A549 treated with CpdA at 1 μM for 4 hours (cell line): ENCODE measurements at places on chromosomes 1 and 21. TPM values are rescaled to one million over a fixed set of nuclear protein-coding genes. Genes with fewer than 3 reads are reported as not detected.

The IQCC gene
- total RNA-seq = 1.6 to 2.6 TPM (median 2.3 TPM) in 5 replicates

The ORC1 gene
- total RNA-seq = 18.0 to 21.4 TPM (median 19.0 TPM) in 5 replicates

The CLCC1 gene
- 16.3 to 17.5 TPM (median 17.3 TPM) in 5 replicates for total RNA-seq

The SMYD2 gene
- 30.7 to 33.5 TPM (median 32.1 TPM) in 5 replicates for total RNA-seq

The C1orf226 gene
- total RNA-seq = 0.66 to 1.2 TPM (median 0.90 TPM) in 5 replicates

The JAM2 gene
- total RNA-seq = 0.01 to 0.02 TPM in 2 of 5 replicates, not detected in the others

The CELA2A gene
- not detected in 5 replicates for total RNA-seq

The CADM3 gene
- total RNA-seq = 0.09 to 0.19 TPM (median 0.12 TPM) in 4 of 5 replicates, not detected in the other

The C1orf115 gene
- 4.4 to 5.8 TPM (median 5.2 TPM) in 5 replicates for total RNA-seq

The KRTAP19-1 gene
- total RNA-seq = not detected in 5 replicates

The RBM11 gene
- not detected in 5 replicates for total RNA-seq

The CFAP107 gene
- not detected in 5 replicates for total RNA-seq

The SPRR2G gene
- total RNA-seq = not detected in 5 replicates

The EXO1 gene
- total RNA-seq = 21.8 to 35.1 TPM (median 24.8 TPM) in 5 replicates

The RHD gene
- not detected in 5 replicates for total RNA-seq

The FAM163A gene
- total RNA-seq = not detected in 5 replicates

The MCOLN2 gene
- total RNA-seq = 1.7 to 3.2 TPM (median 2.2 TPM) in 5 replicates

The RHOU gene
- total RNA-seq = 4.3 to 7.2 TPM (median 7.0 TPM) in 5 replicates

The IGSF21 gene
- total RNA-seq = 0.20 TPM in 1 of 5 replicates, not detected in the others

The ANGPTL3 gene
- not detected in 5 replicates for total RNA-seq

The VWA5B1 gene
- total RNA-seq = not detected in 5 replicates

The LORICRIN gene
- total RNA-seq = not detected in 5 replicates

The VHLL gene
- not detected in 5 replicates for total RNA-seq

The LEPR gene
- total RNA-seq = 1.9 to 2.9 TPM (median 2.9 TPM) in 5 replicates

The ZNF669 gene
- total RNA-seq = 3.2 to 4.2 TPM (median 3.9 TPM) in 5 replicates

The B3GALNT2 gene
- 16.9 to 23.1 TPM (median 19.6 TPM) in 5 replicates for total RNA-seq

The ST6GALNAC5 gene
- not detected in 5 replicates for total RNA-seq

The DIRAS3 gene
- total RNA-seq = 0.91 to 1.5 TPM (median 1.2 TPM) in 5 replicates

The ITLN2 gene
- total RNA-seq = 0.16 TPM in 1 of 5 replicates, not detected in the others

The AGRN gene
- 83.1 to 132 TPM (median 111 TPM) in 5 replicates for total RNA-seq

The UMODL1 gene
- total RNA-seq = not detected in 5 replicates

The OR2L3 gene
- total RNA-seq = not detected in 5 replicates

The HAO2 gene
- not detected in 5 replicates for total RNA-seq

The CREG1 gene
- total RNA-seq = 74.8 to 97.3 TPM (median 92.2 TPM) in 5 replicates
